ENCODE measurements at places on chromosomes 5 and 9. TPM values are rescaled to one million over a fixed set of nuclear protein-coding genes. Genes with fewer than 3 reads are reported as not detected.

- DNase-seq, result no peak
These were observed 54.1 kb downstream of the RORB start for GRCh38 chr9:74551266-74551665.

GRCh38 chr5:95880081-95880926, 57.8 kb upstream of the GLRX start:
- no peak for DNase-seq

The PHYHD1 gene
- 45.1 TPM for polyA plus RNA-seq

DNA sequence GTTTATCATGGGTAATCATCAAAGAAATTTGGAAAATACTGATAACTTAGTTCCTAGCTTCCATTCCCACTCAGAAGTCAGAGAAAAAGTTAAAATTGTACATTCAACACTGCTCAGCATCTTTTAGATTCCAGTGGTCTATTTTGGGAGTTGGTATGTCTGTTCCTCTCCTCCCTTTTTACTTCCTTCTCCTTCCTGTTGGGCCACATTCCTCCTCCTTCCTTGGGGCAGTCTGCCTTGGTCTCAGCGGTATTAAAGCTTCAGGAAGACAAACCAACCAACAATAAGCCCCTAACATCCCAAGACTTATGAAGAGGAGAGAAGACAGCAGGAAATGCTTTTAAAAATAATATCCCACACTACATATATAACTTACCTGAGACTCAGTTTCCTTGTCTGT, 49.9 kb upstream of the SSBP2 start:
- no peak for DNase-seq

The TAF11L4 gene
- polyA plus RNA-seq, result not detected

The IL7R gene
- polyA plus RNA-seq, result 2.0 TPM

DNA sequence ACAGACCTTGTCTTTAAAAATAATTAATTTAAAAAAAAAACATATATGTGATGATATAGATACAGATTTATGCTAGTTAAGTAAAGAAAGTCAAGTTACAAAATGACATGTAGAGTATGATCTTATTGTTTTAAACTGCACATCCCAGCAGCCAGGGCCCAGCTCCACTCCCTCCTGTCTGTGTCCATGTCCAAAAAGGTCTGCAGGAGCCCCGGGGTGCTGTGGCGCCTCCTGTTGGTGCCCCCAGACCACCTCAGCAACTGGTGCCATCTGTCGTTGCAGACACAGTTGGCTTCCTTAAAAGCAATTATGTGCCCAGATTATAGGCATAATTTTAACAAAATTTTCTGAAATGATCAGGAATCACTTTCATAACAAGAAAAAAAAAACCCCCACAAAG, 33.3 kb downstream of the IPPK start:
- no peak for DNase-seq

The CCL28 gene
- polyA plus RNA-seq, result 0.17 TPM

DNA sequence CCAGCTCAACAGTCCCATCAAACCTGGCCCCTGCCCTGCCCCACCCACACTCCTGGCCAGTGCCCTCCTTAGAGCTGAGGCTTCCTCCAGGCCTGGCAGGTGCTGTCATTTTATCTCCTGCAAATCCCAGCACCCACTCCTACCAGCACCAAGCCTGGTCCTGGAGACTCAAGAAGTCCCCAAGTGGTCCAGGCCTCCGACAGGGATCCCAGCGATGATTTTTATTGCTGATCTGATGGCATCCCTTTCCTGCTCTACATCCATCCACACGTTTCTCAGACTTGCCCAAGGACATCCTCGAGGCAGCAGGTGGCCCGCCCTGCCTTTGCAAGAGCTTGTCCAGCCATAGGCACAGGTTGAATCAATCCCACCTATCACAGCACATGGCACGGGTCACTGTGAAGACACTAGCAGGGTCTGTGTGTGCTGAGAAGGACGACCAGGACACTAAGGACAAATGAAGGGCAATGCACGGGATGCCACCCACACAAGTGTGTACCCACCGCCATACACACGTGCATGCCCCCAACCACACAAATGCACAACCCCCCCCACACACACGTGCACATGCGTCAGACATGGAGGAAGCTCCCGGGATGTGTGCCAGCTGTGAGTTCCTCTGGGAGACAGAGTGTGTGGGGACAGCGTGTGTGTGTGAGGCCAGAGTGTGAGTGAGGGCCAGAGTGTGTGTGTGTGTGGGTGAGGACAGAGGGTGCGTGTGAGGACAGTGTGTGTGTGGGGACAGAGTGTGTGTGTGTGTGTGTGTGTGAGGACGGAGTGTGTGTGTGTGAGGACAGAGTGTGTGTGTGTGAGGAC, 62.4 kb upstream of the UBAC1 start:
- DNase-seq, result no peak

The ZNF618 gene
- polyA plus RNA-seq, result 15.1 TPM

The GLIPR2 gene
- 94.7 TPM for polyA plus RNA-seq

DNA sequence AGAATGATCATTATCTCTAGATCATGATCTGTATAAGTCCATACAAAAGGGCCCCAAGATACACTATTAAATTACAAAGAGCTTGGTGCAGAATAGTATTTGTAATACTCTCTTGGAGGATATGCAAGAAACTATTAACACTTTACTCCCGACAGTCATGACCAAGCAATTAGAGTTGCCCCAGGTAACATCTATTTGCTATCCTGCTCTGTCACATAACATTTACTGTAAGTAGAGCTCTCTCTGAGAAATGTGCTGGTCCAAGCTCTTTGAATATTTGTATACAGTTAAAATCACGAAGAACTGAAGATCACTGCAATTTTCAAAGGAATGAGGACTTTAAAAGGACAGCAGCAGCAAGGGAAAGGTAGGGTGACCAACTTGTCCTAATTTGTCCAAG, 553.7 kb downstream of the RAB3C start:
- DNase-seq, result no peak
